ENCODE measurements at places on chromosomes 7 and 10. TPM values are rescaled to one million over a fixed set of nuclear protein-coding genes. Genes with fewer than 3 reads are reported as not detected.

Gene ERVW-1
- not detected for total RNA-seq

Gene KLF14
- not detected for total RNA-seq

Gene COPG2
- total RNA-seq = 40.1 TPM

Gene CFAP43
- 0.89 TPM for total RNA-seq

Gene SMC3
- 25.4 TPM for total RNA-seq

Gene SPDYE9
- not detected for total RNA-seq

Gene SLIT1
- total RNA-seq = not detected

Gene FANK1
- total RNA-seq = not detected

Gene PNLIPRP1
- not detected for total RNA-seq

Gene IL15RA
- total RNA-seq = 23.8 TPM

Gene TNPO3
- 23.9 TPM for total RNA-seq

Gene ZNF22
- 15.5 TPM for total RNA-seq

DNA sequence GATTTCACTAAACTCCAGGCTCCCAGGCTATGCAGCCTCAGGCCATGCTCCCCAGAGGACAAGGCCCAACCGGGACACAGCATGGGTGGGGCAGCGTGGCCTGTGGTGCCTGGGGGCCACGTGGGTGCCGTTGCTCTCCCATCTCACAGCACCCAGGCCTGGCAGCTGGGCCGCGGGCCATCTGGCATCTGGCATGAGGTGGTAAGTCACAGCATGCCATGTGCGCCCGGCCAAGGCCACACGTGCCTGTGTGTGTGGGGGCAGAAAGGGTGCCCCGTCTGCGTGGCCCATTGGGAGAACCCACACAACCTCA is 204.1 kb downstream of the EBF3 start:
- no peak for DNase-seq

DNA sequence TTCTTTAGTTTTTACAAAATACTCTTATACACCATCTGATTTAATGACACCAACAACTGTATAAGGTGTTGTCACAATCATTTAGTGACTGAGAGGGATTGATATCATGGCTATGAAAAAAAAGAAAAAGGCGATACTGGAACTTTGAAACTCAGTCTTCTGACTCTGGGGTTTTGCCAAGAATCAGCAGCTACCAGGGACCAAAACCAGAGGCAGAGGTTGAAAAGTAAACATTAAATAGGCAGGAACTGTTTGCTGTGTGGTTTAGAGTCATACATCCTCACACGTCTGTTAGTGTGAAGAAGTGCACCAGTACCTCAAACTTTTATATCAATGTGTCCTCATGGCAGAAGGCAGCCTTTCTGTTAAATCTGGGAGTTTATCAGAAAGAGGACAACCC is 19.9 kb upstream of the GGCT start:
- DNase-seq = no peak

GRCh38 chr10:53135213-53135896 is 362.8 kb upstream of the MBL2 start:
- no peak for DNase-seq

GRCh38 chr10:17643339-17643754 is 604 bp upstream of the STAM start:
- peak; percentile 86 for DNase-seq

DNA sequence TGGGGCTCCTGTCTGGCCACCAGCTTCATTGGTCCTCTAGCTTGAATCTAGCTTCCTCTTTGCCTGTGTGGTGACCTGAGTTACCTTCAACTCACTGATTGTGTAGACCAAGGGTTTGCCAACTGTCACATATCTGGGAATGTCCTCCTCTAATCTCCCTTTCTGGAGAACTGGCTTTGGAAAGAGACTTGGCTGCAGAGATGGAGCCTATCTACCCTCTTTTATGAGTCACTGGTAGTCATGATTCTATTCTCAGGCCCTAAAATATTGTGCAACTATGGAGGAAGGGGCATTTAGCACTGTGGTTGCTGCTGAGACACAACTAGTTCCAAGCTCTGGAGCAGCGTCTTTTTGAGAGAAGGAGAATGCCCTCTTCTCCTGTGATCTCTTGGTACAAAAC is 691.3 kb downstream of the KCNMA1 start:
- DNase-seq = peak; percentile 9

DNA sequence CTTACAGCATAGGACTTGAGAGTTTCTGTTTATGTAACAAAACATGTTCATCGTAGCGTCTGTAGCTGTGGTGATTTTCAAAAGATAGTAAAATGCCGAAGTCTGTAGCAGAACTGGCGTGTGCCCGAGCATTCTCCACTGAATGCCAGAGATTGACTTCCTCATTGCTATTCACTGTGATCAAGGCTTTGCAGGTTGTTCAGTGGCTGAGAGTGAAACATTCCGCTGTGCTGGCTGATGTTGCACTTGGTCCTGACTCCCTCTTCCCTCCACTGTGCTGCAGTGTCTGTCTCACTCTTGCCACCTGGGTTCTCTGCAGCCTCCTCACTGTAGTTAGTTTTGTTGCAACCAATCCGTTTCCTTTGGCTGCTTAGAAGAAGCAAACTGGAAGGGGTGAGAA is 37.6 kb downstream of the FHIP2A start:
- no peak for DNase-seq

GRCh38 chr10:91708174-91708861 is 75.4 kb upstream of the PPP1R3C start:
- no peak for DNase-seq

DNA sequence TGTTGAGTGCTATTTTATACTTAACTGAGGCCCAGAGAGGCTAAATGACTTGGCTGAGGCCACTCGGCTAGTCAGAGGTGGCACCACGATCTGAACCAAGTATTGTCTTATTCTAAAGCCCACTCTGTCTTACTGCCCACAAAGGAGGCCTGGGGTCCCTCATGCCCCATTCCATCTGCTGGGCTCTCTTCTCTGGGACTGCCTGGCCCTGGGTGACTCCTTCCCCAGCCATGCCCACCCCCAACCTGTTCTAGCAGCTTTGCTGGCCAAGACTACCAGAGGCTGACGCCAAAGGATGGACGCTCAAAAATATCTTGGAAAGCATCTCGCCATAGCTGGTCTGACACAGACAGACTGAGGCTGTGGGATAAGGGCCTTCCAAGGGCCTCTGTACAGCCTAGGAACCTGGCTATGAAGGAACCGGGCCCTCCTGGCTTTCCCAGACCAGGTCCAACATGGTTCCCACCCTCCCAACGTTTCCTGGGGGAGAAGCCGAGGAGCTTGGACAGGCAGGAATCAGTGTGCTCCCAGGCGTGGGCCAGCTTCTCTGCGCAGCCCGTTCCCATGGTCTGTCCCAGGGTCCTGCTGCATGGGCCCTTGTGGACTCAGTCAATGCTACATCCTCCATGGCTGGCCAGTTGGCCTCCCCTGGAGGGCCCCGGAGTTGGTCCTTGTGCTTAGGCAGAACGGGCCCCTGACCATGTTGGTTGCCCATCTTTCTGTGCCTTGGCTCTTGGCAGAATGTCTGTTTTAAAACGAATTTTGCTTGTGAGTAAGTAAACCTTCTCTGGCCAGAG is 11.7 kb downstream of the HSPA12A start:
- no peak for DNase-seq

DNA sequence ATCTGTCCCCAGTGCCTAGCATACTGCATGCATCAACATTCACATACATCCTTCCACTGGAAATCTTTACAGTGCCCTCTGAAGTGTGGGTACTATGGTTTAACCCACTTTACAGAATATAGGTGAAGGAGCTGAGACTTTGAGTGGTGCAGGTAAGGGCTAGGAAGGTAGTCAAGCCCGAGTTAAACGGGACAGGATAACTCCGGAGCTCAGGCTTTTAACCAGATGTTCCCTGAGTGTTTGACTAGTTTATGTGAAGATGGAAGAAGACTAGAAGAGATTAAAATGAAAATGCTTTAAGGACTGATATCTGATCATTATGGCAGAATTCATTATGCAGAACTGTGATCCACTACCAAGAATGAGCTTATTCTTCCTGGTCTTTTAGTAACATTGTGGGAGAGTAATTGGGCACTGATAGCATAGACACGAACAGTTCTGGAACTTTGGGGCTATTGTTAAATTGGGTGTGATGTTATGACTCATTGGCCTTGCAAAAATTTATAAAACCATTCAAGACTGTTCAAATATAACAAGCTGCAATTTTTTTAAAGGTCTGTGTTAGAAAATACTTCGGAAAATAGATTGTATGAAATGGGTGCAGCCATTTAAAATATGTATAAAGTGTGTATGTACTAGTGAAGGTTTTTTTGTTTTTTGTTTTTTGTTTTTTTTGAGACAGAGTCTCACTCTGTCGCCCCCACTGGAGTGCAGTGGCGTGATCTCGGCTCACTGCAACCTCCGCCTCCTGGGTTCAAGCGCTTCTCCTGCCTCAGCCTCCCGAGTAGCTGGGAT is 4.4 kb downstream of the CUL1 start:
- DNase-seq = no peak

GRCh38 chr7:36210291-36210922 is 57.4 kb downstream of the EEPD1 start:
- DNase-seq = no peak

DNA sequence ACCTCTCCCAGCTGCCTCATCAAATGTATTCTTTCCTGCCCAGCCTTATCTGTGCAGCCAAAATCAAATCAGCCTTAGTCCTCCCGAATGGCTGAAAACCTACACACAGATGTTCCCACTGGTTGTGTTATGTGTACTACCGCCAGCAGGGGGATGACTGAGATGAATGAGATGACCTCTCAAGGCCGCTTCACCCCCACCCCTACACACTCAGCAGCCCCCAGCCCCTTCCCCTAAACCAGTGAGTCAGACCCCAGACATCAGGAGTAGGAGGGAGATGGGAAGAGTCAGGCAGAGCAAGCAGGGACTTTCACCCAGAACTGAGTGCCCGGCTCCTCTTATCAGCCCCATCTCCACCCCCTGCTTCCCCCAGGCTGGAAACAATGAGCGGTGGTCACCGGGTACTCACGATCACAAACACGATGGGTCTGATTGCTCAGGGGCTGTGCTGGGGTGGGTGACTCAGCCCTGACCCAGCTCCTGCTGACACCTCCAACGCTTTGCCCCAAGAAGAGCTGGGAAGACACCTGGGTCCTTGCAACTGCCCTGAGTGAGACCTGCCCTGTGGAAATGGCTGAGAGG is 6.5 kb upstream of the C10orf105 start:
- DNase-seq = no peak

DNA sequence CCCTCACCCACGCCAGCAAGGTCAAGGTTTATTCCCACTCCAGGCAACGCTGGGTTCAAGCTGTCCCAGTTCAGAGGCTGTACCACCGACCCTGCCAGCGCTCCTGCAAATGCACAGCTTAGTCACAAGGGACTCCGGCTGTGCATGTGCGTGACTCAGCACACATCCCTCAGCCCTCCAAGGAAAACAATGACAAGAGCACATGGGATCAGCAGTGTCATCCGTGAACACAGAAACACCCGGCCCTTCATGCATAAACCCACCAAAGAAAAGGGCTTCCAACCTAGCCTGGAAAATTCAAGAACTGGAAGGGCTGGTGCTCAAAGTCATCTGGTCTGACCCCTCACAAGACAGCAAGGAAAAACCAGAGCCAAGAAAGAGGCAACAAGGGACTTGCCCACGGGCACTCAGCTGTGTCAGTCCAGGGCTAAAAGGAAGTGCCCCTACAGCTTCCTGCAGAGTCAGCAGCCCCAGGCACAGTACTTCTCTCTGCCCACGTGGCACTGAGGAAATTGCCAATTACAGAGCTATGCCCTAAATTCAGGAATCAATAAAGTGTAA is 106.1 kb downstream of the KCNMA1 start:
- DNase-seq = peak; percentile 95

DNA sequence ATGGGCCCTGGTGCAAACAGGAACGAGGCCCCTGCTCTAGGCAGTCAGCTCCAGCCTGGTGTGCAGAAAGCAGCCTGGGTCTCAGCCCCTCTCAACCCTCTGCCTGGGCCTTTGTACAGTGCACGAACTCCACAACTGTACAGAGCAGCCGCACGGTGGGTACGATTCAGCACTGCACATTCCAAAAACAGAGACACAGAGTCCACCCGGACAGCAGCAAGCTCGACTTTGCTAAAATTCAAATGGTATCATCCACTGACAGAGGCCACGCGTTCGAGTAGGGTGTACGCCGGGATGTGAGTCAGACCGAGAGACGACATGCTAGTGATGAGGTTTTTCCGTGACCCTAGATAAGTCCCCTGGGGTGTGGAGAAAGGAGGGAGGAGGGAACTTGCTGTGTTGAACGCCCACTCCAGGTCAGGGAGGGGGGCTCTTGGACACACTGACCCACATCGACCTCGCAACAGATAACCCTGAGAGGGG is 65.6 kb upstream of the PDGFA start:
- no peak for DNase-seq

- DNase-seq = no peak
These were observed 553.0 kb downstream of the KCNMA1 start for GRCh38 chr10:77084431-77085144.

- no peak for DNase-seq
These were observed 42.5 kb upstream of the LRGUK start for GRCh38 chr7:134084488-134085144.

DNA sequence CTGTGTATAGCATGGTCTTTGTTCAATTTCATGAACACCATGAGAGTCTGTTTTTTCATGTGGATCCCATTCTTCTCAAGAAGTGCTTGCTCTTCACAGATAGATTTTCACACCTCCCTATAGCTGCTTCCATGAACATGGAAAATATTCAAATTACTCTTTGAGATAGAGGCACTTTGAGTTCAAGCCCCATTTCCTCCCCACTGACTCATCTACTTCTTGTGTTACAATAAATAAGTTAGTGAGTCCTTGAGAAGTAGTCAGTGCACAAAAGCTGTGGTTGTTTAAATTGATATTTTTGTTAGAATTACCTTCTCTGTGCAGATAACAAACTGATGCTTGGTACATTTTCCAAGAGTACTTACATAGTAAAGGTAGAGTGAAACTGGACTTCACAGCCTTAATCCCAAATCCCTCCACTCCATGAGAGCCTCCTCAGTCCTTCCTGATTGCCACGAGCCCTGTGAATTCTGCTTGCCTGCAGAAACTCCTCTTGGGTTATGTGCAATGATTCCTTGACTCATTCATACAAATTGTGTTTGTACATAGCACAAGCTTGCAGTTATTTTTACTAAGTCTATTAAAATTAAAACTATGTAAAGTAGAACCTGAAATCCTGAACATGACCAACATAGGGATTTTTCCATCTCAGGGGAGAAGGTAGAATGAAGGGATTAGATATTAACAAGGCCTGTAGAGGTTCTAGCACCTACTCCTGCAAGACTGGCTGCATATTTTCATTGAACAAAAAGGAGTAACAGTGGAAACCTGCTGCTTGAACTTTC is 496.2 kb downstream of the TNS3 start:
- no peak for DNase-seq

GRCh38 chr7:75804004-75804403 is 9.6 kb downstream of the CCL24 start:
- no peak for DNase-seq

GRCh38 chr7:105600720-105601550 is 19.6 kb upstream of the EFCAB10 start:
- DNase-seq = no peak

GRCh38 chr10:71389768-71390460 is 6.8 kb upstream of the CDH23 start:
- no peak for DNase-seq

GRCh38 chr10:52653263-52653909 is 119.2 kb downstream of the MBL2 start:
- peak; percentile 25 for DNase-seq

GRCh38 chr10:122852261-122852660 is 6.6 kb upstream of the CUZD1 start:
- peak; percentile 17 for DNase-seq
